ENCODE measurements at places on chromosomes 6 and 20.

DNA sequence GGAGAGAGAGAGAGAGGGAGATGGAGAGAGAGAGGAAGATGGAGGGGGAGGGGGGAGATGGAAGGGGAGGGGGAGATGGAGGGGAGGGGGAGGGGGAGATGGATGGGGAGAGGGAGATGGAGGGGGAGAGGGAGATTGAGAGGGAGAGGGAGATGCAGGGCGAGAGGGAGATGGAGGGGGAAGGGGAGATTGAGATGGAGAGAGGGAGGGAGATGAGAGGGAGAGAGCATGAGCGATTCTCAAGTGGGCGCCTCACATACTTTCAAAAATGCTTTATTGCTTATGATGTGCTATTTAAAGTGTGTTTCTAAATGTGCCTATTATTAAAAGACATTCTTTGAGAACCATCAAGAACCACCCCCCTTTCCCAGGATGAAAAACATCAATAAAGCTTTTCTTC, 43.7 kb upstream of the DACT2 start:
- peak; percentile 8 for DNase-seq

DNA sequence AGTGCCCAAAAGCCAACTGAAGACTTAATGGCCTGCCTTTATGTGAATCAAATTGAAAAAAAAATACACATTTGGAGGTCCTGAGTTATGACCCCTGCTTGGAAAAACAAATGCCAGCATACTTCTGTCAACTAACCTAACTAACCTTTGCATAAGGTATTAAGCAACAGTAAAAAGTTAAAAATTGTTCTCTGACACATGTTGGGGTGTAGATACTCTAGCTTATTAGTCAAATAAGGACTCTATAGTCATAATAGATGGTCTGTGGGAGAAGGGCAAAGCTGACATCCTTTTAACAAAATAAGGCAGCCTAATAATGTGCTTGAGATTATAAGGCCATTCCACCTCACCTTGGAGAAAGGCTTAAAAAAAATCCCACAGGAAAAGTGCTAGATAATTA, 140.5 kb downstream of the HIVEP2 start:
- no peak for DNase-seq

DNA sequence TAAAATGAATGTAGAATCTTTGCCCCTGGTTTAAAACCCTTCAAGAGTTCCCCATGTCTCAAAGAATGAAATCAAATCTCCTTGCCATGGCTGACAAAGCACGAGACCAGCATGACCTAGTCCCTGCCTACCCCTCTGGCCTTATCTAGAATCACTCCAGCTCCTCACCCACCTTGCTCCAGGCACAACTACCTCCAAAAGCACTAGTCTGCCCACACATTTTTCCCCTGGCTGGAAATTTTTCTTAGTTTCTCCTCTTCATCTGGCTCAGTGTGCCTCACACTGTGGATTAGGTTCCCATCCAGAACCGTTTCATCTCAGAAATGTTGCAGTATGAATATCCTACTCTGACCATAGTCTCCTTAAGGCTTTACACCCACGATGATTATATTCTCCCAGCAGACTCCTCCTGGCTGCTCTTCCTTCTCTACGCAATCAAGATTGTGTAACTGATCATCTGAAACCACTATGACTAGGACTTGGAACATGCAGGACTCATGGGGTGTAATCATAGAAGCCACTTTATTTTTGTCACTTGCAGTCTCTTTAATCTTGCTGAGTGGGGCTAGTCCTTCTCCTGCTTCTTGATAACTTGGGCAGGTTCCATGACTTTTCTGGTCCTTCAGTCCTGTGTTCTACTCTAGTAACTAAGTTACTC, 7.8 kb upstream of the MRS2 start:
- no peak for DNase-seq

DNA sequence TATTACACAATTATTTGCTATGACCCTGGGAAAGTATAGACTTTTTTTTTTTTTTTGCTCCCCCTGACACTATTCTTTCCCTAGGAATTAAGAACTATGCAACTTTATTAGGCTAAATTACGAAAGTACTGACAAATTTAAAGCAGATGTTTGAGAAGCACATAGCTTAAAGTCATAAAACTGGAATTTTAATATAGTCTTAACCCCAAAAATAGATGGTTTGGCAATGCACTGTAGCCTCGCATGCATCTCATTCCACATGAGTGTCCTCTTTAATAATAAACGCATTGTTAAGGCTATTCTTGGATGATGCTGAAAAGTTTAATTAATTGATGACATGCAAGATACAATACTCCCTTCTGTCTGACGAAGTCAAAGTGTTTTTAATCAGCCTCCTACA, 49.3 kb downstream of the TBC1D7 start:
- DNase-seq = no peak

DNA sequence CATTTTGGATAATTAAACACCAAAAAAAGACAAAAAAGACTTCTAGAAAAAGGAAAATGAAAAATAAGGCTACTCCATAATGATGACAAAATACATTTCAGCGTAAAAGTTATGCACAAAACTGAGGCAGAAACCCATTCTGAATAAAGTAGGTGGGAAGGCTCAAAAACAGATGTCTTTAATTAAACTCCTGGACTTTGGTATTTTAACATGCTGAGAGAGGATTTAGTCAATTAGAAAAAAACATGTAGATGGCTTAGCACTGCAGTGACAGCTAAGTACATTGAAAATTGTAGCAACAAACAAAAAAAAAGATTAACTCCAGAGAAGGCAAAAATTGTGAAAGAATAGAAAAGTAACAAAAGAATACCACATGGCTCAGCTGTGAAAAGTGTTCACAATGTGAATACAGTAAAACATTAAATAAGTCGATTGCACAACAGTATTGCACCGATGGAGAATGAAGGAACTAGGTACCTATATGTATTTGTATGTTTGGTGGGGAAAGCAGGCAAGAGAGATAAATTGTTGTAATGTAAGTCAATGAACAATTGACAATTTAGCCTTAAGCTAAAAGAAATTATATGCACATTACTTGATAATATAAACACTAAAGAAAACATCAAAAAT, 59.5 kb downstream of the TBC1D32 start:
- DNase-seq = no peak

DNA sequence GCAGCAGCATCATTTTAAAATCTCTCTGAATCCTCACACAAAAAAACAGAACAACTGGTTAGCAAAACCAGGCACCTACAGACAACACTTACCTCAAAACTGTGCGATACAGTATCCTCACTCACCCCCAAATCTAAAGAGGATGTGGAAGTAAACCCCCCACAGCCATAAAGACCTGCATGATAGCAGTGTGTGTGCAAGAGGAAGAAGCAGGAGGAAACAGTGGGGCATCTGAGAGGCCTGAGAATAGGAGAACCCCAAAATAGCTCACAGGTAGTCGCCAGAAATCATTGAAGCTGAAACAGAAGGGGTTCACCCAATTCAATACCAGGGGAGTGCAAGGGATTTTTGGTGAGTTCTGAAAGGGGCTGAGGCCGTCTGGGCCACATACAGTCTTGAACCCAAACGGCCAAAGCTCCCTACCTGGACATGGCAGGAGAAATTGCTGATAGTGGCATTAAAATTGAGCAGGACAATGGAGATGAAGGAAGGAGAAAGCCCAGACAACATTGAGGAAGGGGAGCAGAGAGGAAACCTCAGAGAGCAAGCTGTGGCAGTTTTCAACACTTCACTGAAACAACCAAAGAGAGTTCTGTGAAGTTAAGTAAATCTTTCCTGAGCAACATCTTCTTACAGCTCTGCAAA, 129.7 kb downstream of the FIG4 start:
- DNase-seq = no peak

DNA sequence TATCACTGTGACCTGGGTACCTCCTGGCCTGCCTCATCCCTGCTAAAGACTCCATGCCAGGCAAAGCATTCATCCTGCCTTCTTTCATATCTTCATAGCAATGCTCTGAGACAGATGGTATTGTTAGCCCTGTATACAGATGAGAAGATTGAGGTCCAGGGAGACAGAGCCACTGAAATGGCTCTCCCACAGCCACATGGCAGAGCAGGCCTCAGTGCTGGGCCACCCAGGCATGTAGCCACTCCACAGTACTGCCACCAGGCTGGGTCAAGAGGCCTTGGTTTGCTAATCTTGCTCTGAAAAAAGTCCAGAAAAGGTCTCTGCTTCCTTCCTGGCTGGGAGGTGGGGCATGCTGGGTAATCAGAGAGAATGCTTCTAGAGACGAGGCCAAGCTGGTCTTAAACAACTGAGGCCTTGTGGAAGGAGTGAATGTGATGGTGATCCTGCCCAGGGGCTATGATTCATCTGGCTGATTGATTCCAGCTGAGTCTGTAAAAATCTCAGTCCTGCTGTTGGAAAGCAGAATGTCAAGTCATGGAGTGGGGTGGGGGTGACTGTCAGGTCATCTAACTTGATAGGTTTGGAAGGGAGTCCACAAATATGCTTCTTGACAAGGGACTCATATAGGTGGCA, 29.8 kb downstream of the HM13 start:
- no peak for DNase-seq

DNA sequence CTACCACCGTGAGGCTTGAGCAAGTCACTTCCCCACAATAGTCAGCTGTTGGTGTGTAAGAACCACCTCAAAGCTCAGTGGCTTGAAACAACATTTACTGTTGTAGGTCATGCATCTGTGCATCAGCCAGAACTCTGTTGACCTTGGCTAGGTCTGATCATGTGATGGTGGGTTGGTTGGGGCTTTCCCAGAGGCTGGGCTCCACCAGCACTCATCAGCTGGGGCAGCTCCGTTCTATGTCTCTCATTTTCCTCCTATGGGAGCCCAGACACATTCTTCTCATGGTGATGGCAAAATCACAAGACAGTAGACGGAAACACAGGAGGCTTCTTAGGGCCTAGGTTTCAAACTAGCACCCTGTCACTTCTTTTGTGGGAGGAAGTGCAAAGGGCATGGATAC, 42.8 kb upstream of the PSMF1 start:
- no peak for DNase-seq

DNA sequence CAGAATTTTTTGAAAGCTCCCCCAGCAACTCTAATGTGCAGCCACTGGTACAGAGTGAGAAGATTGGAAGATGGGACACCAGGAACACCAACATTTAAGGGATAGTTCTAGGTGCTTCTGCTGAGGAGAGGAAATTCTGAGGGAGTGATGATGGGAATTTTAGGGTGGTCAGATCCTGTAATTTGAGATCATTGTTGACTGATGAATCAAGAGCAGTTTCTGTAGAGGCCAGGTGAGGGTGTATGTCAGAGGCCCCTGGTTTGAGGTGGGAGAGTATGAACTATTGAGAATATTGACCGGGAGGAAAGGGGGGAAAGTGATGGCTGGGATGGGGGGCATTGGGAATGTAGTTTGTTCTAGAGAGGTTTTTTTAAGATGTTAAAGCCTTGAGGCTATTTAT, 47.2 kb downstream of the PTPRA start:
- DNase-seq = no peak

- no peak for DNase-seq
These were observed 311.4 kb downstream of the TFAP2C start for GRCh38 chr20:56940466-56940865.

DNA sequence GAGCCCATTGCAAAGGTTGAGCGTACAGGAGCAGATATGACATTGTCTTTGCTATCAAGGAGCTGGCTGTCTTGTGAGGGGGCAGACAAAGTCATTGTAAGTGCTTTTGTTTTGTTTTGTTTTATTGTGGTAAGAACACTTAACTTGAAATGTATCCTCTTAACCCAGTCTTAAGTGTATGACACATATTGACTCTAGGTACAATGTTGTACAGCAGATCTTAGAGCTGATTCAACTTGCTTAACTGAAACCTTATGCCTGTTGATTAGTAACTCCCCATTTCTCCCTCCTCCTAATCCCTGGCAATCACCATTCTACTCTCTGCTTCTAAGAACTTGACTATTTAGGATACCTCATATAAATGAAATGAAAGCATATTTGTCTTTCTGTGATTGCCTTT, 429.0 kb downstream of the BMP2 start:
- no peak for DNase-seq

- no peak for DNase-seq
These were observed 69.0 kb downstream of the SAMD5 start for GRCh38 chr6:147577488-147577887.

GRCh38 chr6:32146287-32146686, 5.5 kb downstream of the PRRT1 start:
- DNase-seq = no peak

DNA sequence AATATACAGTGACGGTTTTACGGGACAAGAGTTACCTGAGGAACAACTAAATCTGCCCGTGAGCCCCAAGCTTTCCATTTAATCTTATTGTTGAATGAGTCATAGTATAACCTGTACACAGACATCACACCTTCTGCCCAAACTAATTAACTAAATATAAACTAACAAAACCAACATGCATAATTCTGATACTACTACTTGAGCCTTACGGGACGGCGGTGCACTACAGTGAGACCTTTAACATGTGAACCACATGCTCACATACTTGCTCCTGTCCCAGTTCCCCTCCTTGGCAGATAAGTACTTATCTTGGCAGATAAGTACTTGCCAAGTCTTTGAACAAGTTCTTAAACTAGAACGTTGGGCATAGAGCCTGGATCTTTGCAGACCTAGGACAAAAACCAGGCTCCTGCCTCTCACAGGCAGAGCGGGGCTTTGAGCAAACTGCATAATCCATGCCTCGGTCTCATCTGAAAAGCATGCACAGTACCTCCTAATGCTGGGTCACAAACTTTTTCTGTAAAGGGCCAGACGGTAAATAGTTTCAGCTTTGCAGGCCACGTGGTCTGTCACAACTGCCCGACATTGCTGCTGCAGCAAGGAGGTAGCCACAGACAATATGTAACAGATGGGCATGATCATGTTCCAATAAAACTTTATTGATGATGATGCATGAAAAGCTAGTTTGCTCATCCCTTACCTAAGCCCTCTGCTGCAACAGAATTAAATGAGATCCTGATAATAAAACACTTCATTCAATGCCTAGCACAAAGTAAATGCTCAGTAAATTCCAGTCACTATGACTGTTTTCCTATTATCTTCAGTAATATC, 23.0 kb downstream of the ZNF217 start:
- no peak for DNase-seq

DNA sequence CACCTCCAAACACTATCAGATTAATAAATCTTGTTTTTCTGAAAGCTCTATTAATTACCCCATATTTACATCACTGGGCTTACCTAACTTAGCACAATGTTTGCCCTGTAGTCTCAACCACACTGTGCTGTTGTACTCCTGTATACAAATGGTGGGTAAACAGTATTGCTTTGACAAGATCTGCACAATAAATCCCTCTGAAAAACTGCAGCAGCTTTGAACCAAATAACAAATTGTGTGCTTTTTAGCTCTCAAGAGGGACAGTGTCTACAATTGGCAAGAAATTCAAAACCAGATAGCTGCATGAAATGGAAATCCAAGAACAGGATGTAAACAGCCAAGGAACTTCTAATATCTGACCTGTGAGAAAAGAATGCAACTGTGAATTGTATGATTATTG, 10.4 kb downstream of the KIF6 start:
- DNase-seq = no peak

GRCh38 chr6:167811442-167812087, 15.1 kb upstream of the AFDN start:
- no peak for DNase-seq
